ENCODE measurements at places on chromosomes 12 and 14. TPM values are rescaled to one million over a fixed set of nuclear protein-coding genes. Genes with fewer than 3 reads are reported as not detected.
A peak's percentile ranks its signal among the peaks of the same experiment; 100 is the strongest.

DNA sequence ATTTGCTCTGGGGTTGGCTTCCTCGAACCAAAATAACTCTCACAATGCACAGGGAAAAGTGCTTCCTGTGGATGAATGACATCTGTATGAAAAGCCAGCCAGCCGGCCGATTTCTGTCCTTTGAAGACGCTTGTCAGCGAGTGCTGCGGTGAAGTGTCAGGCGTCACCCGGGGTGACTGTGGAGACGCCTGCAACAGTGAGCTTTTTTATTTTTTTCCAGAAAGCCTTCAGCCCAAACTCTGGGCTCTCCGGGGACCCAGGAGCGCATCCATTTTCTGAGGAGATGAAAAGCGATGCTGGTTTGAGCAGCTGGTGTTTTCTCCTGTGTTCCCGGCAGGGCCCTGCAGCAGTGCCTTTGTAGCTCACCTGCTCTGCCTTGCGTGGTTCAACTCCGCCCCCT, 147.9 kb upstream of the MYL2 start:
- DNase-seq = no peak

DNA sequence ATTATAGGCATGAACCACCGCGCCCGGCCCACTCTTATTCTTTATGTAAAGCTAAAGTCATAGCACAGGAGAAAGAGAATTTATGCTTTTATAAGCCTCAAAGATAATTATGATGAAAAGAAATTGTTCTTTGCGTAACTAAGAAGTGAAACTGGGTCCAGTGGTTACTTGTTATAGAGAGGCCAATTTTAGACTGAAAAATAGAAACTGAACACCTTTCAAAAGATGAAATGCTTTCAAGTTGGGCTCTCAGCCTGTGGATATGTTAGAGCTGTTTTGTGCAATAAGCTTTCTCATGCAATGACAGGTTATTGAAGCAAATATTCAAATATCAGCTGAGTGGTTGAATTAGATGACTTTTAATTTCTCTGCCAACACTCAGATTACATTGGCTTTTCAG, 7.9 kb downstream of the TMEM253 start:
- no peak for DNase-seq

- DNase-seq = no peak
Measured at GRCh38 chr14:33631441-33631840, 319.4 kb downstream of the EGLN3 start.

DNA sequence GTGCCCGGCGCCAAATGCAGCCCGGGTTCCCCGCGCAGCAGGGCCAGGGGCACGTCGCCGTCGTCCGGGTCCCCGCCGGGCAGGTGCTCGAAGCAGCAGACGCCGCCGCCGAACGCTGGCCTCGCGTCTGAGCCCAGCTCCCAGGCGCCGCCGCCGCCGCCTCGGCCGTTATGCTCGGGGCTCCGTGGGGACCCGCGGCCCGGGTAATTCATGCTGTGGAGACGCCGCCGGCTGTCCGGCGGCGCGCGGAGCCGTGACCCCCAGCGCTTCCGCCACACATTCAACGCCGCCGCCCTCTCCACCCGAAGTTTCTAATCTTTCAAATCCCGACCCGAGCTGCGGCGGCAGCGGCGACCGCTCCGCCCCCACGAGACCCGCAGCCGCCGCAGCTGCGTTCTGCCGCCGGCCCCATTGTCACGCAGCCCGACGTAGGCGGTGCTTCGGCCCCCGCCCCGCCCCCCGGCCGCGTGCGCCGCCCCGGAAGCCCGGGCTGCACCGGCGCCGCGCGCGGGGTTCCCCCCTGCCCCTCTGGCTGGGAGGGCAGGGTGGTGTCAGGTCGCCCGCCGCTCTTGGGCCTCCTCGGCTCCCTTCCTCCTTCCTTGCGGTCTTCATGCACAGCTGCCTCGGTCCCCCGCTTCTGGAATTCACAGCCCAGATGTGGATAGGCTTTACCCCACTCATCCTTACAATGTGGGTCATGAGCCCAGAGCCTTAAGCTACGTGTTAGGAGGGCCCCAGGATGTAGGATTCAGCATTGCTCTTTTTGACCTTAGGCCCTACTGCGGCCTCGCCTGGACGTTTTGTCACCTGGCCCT, at the start of gene DDHD1:
DDHD1 (minus strand) TSS at position 437 of the 815 bp plus-strand sequence; CDS start at position 212, 225 bp downstream.
- peak; percentile 66 for DNase-seq

DNA sequence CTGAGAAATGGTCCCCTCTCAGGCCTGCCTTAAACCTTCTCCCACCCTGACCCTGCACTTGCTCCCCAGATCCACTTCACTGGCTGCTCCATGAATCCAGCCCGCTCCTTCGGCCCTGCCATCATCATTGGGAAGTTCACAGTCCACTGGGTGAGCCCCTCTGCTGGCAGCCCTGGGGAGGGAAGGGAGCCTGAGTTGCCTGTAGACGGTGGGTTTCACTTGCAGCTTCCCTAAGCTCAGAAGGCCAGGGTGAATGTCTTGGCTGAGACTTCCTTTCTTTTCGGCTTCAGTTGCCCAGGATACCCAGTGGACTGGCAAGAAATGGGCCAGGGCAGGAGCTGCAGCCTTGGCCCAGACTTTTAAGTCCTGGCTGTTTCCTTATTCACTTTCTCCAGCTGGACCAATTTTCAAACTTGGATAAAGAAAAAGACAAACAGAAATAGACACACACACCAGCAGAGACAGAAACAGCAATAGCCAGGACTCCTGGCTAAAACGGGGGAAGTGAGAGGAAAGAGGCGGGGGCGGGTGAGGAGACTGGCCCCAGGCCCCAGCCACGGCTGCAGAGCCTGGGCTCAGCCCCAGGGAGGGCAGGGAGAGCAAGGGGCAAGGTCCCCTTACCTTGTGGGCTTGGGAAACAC, 2.0 kb downstream of the AQP6 start:
- DNase-seq = peak; percentile 62

- DNase-seq = no peak
Measured at GRCh38 chr14:73264080-73264884, 27.0 kb downstream of the PAPLN start.

GRCh38 chr12:39628836-39629235, 9.2 kb upstream of the ABCD2 start:
- DNase-seq = no peak

The POU6F1 gene
- 19.8 TPM for polyA plus RNA-seq

Data from muscle of arm (tissue), 14 donors.